ENCODE measurements at places on chromosomes 12 and 14.

GRCh38 chr12:122067966-122068365, 10.6 kb upstream of the MLXIP start:
- peak; percentile 20 for DNase-seq

GRCh38 chr12:46269429-46270241, 792 bp upstream of the SLC38A1 start:
- peak; percentile 84 for DNase-seq

GRCh38 chr14:90970167-90970600, 90.3 kb downstream of the RPS6KA5 start:
- no peak for DNase-seq

GRCh38 chr12:25323581-25323982, 72.9 kb upstream of the KRAS start:
- no peak for DNase-seq

DNA sequence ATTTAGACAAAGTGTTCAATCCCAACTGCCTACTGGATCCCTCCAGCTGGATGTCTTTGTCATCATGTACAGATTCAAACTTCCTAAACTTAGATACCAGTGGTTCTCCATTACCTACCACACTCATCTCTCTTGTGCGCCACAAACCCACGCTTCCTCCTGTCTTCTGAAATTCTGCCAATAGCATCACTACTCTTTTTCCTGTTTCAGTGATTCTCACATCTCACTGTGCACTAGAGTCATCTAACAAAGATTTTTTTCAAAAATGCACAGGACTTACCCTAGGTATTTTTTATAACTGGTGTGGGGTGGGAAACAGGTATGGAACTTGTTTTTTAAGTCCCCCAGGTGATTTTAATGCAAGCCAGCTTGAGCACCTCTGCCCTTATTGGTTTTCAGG, 5.9 kb downstream of the PSMB5 start:
- DNase-seq: no peak

DNA sequence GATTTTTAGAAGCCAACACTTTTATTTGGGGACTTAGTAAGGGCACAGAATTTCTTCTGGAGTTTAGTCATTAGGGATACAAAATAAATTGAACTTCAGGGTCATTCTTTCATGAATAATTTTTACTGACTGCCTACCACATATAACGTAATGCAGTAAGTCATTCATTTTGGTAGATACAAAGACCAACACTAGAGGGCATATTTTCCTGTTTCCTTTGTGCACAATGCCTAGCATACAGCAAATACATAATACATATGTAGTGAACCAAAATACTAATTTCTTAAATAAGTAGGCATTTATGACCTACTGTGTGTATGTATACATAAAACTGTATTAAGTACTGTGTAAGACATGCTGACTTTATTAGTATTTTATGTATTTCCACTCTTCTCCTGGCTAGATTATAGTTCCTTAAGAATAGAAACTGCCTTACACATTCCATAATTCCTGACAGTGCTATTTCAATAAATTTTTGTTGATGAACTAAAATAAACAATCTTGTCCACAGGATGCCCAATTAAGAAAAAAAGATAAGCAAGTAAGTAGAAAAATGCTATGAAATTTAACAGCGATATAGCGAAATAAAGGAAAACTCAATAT, 47.9 kb downstream of the PPP1R12A start:
- DNase-seq: no peak

GRCh38 chr12:79194595-79194994, 330.0 kb downstream of the SYT1 start:
- DNase-seq: no peak

- DNase-seq: no peak
These were observed 5.0 kb downstream of the RASAL1 start for GRCh38 chr12:113130457-113131135.

DNA sequence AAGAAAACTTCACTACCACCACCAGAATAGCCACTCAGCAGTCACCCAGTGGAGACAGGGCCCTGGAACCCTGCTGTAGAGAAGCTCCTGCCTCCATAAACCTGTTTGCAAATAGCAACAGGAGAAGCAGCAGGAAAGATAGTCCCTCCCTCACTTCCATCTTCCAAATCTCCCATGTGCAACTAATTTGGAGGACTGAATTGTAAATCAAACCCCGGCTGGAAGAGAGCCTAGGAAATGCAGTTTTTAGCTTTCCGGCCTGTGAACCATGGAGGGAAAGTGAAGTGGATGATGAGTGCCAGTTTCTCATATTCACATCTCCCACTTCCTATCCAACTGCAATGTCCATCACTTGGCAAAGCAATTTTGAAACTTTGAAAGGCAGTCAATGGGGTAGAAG, 167.2 kb upstream of the FRMD6 start:
- no peak for DNase-seq

GRCh38 chr12:8080120-8080519, 2.0 kb upstream of the NECAP1 start:
- no peak for DNase-seq
